Chondrocyte (in vitro differentiated cells): ENCODE measurements at places on chromosomes 7 and 10.

DNA sequence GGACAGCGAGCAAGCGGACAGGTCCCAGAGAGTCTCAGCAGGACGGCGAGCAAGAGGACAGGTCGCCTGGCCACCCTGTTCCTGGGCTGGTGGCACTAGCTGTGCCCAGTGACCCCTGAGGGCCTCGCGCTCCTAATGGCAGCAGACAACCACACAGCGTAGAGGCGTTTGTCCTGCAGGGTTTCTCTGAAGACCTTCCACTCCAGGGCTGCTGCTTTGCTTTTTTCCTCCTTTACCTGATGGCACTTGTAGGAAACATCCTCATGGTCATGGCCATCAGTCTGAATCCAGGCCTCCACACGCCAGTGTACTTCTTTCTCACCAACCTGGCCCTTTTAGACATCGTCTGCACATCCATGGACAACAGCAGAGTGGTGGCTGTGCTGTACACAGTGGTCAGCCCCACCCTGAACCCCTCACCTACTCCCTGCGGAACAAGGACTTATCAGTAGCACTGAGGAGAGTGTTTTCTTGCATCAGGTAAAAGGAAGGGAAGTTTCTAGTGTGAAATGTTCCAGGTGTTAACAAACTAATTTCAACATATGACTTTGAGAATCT is 27.4 kb downstream of the SCART1 start:
- H3K4me1 ChIP-seq: no peaks in the 10 kb centered on the region
- no peak overlapping the region for H3K27ac ChIP-seq
- no peaks in the 10 kb centered on the region for H3K27me3 ChIP-seq
- H3K4me3 ChIP-seq: no peak overlapping the region
- no peak for DNase-seq

DNA sequence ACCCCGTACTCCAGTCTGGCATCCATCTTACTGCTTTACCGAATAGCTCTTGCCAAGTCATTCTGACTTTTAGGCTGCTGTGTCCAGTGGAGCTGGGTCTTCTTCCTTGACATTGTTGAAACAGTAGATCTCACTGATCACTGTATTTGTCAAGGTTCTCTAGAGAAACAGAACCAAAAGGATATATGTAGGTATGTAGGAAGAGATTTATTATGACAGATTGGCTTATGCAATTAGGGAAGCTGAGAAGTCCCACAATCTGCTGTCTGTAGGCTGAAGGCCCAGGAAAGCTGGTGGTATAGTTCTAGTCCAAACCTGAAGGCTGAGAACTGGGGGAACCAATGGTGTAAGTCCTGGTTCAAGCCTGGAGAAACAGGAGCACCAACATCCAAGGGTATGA is 12.1 kb upstream of the PRRT4 start:
- no peak overlapping the region for H3K27ac ChIP-seq
- peaks cover 21% of the 10 kb centered on the region for H3K27me3 ChIP-seq

DNA sequence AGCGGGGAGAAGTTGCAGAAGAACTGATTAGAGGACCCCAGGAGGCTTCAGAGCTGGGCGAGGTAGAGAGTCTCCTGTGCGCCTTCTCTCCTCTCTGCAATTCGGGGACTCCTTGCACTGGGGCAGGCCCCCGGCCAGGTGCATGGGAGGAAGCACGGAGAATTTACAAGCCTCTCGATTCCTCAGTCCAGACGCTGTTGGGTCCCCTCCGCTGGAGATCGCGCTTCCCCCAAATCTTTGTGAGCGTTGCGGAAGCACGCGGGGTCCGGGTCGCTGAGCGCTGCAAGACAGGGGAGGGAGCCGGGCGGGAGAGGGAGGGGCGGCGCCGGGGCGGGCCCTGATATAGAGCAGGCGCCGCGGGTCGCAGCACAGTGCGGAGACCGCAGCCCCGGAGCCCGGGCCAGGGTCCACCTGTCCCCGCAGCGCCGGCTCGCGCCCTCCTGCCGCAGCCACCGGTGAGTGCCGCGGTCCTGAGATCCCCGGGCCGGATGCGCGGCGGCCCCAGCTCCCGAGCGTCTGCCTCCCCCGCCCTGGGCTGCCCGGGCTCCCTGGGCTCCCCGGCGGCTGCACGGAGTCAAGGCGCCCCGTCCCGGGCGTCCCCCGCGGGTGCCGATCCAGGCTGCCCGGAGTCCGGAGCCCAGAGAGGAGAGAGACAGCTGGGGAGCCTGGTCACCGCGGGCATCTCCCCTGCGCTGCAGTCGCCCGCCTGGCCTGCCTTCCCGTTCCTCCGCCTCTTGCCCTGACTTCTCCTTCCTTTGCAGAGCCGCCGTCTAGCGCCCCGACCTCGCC is at the start of gene PLAU:
PLAU (plus strand) TSS at position 369 of the 789 bp plus-strand sequence. CDS start 424 bp downstream, outside the sequence.
- H3K4me3 ChIP-seq: peak within 1 kb of the TSS; percentile 96
- DNase-seq: peak; percentile 89
- H3K27ac ChIP-seq: peak within 1 kb of the TSS; percentile 77
- peaks cover 26% of the 10 kb centered on the region for H3K36me3 ChIP-seq
- H3K4me1 ChIP-seq: peaks cover 94% of the 10 kb centered on the region

- DNase-seq: no peak
- peaks cover 2% of the 10 kb centered on the region for H3K36me3 ChIP-seq
- H3K4me3 ChIP-seq: no peak overlapping the region
- H3K27ac ChIP-seq: no peak overlapping the region
- no peaks in the 10 kb centered on the region for H3K27me3 ChIP-seq
Measured at GRCh38 chr10:51638737-51639136, 60.7 kb downstream of the CSTF2T start.

DNA sequence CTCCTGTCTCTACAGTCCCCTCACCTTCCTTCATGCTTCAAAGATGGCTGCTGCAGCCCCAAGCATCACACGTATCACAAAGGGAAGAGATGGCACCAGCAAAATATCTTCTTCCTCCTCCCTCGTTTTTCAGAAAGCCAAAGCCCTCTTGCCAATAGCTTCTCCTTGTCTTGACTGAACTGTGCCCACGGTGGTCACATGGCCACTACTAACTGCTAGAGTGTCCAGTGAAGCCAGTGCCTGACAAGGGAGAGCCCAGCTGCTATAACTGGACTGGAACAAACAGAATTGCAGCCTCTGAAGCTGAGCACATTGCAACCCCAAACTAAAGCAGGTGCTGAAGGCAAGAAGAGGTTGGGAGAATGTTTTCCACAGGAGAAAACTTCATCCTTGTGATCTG is 120.8 kb upstream of the RET start:
- peaks cover 3% of the 10 kb centered on the region for H3K27me3 ChIP-seq
- H3K4me1 ChIP-seq: peaks cover 18% of the 10 kb centered on the region
- no peak overlapping the region for H3K27ac ChIP-seq
- no peaks in the 10 kb centered on the region for H3K36me3 ChIP-seq
- DNase-seq: no peak

- H3K27me3 ChIP-seq: no peaks in the 10 kb centered on the region
- H3K36me3 ChIP-seq: peaks cover 5% of the 10 kb centered on the region
- H3K4me3 ChIP-seq: no peak overlapping the region
- no peak for DNase-seq
- H3K4me1 ChIP-seq: peaks cover 4% of the 10 kb centered on the region
Measured at GRCh38 chr7:128299109-128299607, 44.5 kb downstream of the RBM28 start.

DNA sequence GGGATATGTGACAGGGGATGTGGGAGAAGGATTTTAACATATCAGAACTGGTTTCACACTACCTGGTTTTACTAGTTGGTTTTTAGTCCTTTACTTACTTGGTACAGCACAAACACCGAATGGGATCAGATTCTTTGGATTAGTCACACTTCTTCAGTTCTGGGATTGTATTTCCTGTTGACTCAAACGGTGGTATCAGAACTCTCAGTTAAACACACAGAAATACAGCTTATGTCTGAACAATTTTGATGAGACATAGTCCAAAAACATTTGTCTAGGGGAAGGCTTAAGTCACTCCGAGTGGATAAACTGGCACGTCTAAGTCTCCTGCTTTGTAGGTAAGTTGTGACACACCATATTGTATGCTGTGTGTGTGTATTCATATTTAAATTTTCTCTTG is 480.5 kb downstream of the PHTF2 start:
- H3K27me3 ChIP-seq: no peaks in the 10 kb centered on the region
- DNase-seq: no peak
- H3K27ac ChIP-seq: peak overlapping the region; percentile 71
- no peak overlapping the region for H3K4me3 ChIP-seq
- H3K4me1 ChIP-seq: peaks cover 10% of the 10 kb centered on the region
- H3K36me3 ChIP-seq: no peaks in the 10 kb centered on the region

DNA sequence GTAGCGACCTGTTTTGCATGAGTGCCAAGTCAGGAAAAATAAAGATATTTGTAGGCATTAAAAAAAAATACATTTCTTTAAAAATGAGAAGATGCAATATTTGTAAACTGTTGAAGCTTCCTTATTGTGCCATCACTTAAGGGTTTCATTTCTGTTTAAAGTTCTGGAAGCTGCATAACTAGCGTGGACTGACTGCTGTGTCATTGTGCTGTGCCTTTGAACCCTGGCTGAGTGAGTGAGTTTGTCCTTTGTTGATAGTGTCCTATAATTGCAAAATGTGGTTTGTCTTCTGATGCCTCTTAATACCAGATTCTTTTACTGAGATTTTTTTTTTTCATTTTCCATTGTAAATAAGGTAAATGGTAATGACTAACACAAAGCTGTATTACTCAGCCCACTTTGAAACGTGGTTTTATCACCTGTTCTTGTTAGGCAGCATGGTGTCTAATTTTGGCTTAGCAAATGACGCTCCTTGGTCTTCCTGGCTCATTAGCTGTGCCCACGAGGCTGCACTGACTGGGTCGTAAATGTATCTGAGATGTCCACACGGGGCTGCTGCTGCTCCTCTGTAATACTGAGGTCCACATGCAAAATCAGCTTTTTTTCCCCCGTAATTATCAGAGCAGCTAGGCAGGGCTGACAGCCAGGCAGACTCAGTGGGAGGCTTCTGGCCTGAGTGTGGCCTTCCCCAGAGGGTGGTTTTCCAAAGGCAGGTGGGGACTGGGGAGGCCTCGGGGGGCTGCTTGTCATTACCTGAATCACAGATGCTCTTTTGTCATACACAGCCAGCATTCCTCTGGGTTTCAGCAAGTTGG is 14.8 kb downstream of the ZSCAN25 start:
- peaks cover 26% of the 10 kb centered on the region for H3K36me3 ChIP-seq
- H3K4me1 ChIP-seq: no peaks in the 10 kb centered on the region
- H3K27ac ChIP-seq: no peak overlapping the region

DNA sequence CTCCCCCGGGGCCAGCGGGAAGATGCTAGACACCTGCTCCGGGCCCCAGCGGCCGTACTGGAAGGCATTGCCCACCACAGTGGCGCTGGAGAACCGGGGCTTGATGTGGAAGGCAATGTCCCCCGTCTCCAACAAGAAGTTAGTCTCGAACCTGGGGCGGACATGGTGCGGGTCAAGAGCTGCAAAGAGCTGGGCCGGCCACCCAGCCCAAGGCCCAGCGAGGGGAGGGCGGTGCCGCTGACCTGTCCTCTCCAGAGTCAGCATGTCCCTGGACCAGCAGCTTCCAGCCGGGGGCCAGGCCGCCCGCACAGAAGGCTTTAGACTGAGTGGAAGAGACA is 551 bp downstream of the GRIFIN start:
- H3K27me3 ChIP-seq: peaks cover 9% of the 10 kb centered on the region
- no peaks in the 10 kb centered on the region for H3K36me3 ChIP-seq
- DNase-seq: peak; percentile 84
- no peak overlapping the region for H3K4me3 ChIP-seq
- peaks cover 21% of the 10 kb centered on the region for H3K4me1 ChIP-seq

DNA sequence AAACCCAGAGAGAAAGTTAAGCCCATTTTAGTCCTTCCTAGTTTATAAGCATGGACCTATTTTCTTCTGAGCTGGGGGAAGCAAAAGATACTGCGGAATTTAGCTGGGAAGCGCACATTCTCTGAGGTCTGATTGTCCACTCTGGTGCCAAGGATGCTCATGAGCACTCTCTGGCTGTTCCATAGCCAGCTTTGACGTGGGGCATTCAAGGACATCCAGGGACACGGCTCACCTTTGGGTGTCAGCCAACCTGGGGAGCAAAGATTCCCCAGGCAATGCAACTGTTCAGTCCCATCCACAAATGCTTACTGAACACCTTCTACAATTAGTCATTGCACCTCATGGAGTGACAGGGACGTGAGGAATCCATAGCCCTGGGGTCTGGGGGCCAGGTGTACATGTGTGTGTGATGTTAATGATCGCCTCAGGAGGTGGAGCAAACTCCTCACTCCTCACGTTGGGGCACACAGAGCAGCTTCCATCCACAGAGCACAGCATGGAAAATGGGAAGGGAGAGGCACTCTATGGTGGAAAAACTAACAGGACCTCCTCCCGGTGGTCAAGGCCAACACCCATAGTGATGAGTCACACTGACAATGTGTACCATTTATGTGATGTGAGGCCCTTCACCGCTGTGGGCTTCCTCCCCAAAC is 67.5 kb upstream of the IGFBP3 start:
- H3K27ac ChIP-seq: no peak overlapping the region
- H3K4me1 ChIP-seq: peaks cover 16% of the 10 kb centered on the region
- no peak for DNase-seq

- H3K4me3 ChIP-seq: peak overlapping the region; percentile 67
- H3K36me3 ChIP-seq: no peaks in the 10 kb centered on the region
- peaks cover 9% of the 10 kb centered on the region for H3K4me1 ChIP-seq
Measured at GRCh38 chr7:20777377-20778062, 9.2 kb downstream of the SP8 start.

GRCh38 chr10:77702166-77702565 is 64.6 kb upstream of the KCNMA1 start:
- DNase-seq: no peak
- H3K4me1 ChIP-seq: peaks cover 7% of the 10 kb centered on the region
- peak overlapping the region; percentile 87 for H3K27ac ChIP-seq
- H3K36me3 ChIP-seq: peaks cover 2% of the 10 kb centered on the region
- H3K4me3 ChIP-seq: no peak overlapping the region
- no peaks in the 10 kb centered on the region for H3K27me3 ChIP-seq

DNA sequence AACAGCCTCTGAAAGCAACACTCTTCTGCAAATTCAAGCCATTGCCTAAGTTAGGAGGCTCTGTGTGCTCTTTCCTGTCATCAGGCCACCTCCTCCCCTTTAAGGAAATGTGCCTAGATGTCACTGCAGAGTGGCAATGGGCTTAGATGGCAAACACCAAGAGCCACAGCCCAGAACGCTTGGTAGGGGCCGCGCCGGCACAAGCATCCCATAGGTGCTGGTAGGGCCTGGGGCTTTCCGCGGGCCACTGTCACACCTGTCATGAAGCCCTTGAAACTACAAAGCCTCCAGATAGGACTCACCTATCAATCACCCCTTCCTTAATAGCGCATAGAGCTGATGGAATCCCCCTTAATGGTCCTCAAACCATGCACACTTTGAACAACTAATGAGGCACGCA is 299.9 kb downstream of the GRID1 start:
- H3K27ac ChIP-seq: no peak overlapping the region
- no peak overlapping the region for H3K4me3 ChIP-seq
- H3K27me3 ChIP-seq: peaks cover 10% of the 10 kb centered on the region
- peak; percentile 72 for DNase-seq
- H3K4me1 ChIP-seq: no peaks in the 10 kb centered on the region
- no peaks in the 10 kb centered on the region for H3K36me3 ChIP-seq

DNA sequence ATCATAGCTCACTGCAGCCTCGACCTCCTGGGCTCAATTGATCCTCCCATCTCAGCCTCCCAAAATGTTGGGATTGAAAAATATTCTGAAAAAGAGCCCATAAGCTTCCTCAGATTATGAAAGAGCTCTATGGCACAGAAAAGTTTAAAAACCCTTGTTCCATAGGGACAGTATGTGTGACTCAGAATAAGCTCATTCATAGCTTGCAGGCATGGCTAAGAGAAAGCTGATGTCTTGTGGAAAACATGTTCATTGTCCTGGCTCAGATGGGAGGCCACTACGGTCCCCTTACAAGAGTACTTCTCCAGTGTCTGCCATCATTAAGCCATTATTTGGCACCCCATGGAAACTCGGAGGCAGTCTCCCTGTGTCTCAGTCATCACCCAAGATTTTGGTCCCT is 64.0 kb downstream of the CCDC3 start:
- no peak for DNase-seq
- peaks cover 40% of the 10 kb centered on the region for H3K4me1 ChIP-seq
- H3K4me3 ChIP-seq: no peak overlapping the region
- H3K27me3 ChIP-seq: no peaks in the 10 kb centered on the region
- peak overlapping the region; percentile 23 for H3K27ac ChIP-seq
- H3K36me3 ChIP-seq: peaks cover 3% of the 10 kb centered on the region
